Fibroblast of lung (primary cell): ENCODE measurements at places on chromosomes 3 and 15. TPM values are rescaled to one million over a fixed set of nuclear protein-coding genes. Genes with fewer than 3 reads are reported as not detected.

The SLC7A14 gene
- total RNA-seq, result 0.26 and 1.3 TPM in 2 replicates

The PLA2G4B gene
- 0.99 and 1.3 TPM in 2 replicates for total RNA-seq

The CPB1 gene
- total RNA-seq, result under 0.01 TPM in 1 of 2 replicates, not detected in the other

The C3orf80 gene
- total RNA-seq, result 0.26 and 0.33 TPM in 2 replicates

The ATP13A5 gene
- total RNA-seq, result not detected in 2 replicates

The CCDC33 gene
- not detected in 2 replicates for total RNA-seq

The SLC28A2 gene
- total RNA-seq, result not detected in 2 replicates

The KAT2B gene
- 7.7 and 14.7 TPM in 2 replicates for total RNA-seq

The MYH15 gene
- 0.17 and 0.26 TPM in 2 replicates for total RNA-seq

The BOC gene
- total RNA-seq, result 2.1 and 3.9 TPM in 2 replicates

The FAM98B gene
- 4.8 and 5.4 TPM in 2 replicates for total RNA-seq

The FAM174B gene
- 1.0 and 2.8 TPM in 2 replicates for total RNA-seq

The MCF2L2 gene
- total RNA-seq, result under 0.01 TPM in 2 replicates

The OR5H1 gene
- total RNA-seq, result not detected in 2 replicates

The WDR6 gene
- total RNA-seq, result 59.6 and 77.9 TPM in 2 replicates

The ZPLD1 gene
- total RNA-seq, result 0.17 TPM in 1 of 2 replicates, not detected in the other

The PRTG gene
- 2.1 and 4.0 TPM in 2 replicates for total RNA-seq

The NSMCE3 gene
- 7.2 and 8.8 TPM in 2 replicates for total RNA-seq

The SEMA5B gene
- total RNA-seq, result not detected in 2 replicates

The PTPRG gene
- 64.5 and 97.9 TPM in 2 replicates for total RNA-seq

The ZDHHC19 gene
- total RNA-seq, result not detected in 2 replicates

The ACOX2 gene
- 17.7 and 20.5 TPM in 2 replicates for total RNA-seq

The BNC1 gene
- total RNA-seq, result 7.7 and 14.2 TPM in 2 replicates

The H1-8 gene
- total RNA-seq, result not detected in 2 replicates

The ACTRT3 gene
- 3.1 and 6.1 TPM in 2 replicates for total RNA-seq

The HCLS1 gene
- total RNA-seq, result 0.51 and 0.66 TPM in 2 replicates

The KBTBD13 gene
- total RNA-seq, result not detected in 2 replicates

The AMT gene
- total RNA-seq, result 0.77 and 2.6 TPM in 2 replicates

The SLC9C1 gene
- under 0.01 TPM in 1 of 2 replicates, not detected in the other for total RNA-seq

The RPN1 gene
- 303 and 417 TPM in 2 replicates for total RNA-seq

The CLDN1 gene
- 2.6 and 7.1 TPM in 2 replicates for total RNA-seq

The MRPS25 gene
- total RNA-seq, result 11.6 and 16.5 TPM in 2 replicates
